Suppressor macrophage (primary cell): ENCODE measurements at places on chromosomes 7 and 10.

DNA sequence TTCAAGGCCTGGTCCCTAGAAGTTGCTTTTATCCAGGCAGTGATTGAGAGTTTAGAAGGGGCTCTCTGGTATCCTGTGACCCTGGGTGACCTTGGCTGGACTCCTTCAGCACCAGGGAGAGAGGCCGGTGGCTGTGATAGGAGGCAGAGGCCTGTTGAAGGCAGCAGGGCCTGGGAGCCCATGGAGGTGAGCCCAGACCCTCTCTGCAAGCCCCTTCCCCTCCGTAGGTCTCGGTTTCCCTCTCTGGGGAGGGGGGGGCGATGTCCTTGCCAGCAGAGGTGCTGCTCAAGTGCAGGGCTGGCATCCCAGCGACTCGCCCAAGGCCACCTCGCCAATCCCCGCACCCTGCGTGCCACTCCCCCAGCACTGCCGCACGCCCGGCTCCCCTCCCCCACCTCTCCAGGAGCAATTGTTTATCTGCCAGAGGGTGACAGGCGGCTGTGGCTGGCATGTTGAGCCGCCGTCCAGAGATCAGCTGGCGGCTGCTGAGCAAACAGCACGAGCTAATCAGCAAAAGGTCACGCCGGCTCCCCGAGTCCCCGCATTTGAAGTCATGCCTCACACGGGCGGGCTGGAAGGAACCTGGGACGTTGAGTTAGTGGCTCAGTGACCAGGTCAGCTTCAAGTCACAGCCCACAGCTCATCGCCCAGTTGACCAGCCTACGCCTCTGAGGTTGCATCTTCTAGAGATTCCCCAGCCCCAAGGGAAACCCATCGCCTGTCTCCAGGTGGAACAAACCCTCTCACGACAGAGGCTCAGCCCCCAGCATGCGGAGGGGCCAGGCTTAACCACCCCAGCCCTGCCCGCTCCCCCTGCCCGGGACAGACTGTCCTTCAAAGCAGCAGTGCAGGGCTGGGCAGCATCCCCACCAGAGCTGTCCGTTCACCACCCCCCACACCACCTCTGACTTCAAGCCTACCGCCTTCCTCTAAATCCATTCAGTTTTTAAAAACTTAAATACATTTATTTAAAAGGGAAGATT is 43.7 kb downstream of the ELFN1 start:
- DNase-seq: peak; percentile 26

DNA sequence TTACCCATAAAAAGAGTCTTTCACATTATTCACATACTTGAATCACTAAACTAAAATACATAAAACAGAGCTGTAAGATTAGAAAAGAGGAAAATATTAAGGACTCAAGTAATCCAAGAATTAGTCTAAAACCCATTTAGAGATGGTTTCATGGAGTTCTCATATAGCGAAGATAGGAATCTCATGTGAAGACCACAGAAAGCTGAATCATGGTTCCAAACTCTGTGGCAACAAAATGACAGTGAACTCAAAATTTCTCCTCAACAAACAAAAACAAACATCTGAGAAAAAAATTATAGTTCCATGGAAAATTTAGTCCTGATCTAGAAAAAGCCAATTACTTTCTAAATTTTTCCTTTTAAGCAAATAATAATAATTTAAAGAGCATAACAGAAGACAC is 34.6 kb downstream of the BAZ1B start:
- no peak for DNase-seq

GRCh38 chr7:150738591-150739001 is 1.4 kb downstream of the GIMAP5 start:
- no peak for DNase-seq

GRCh38 chr7:151566897-151567320 is 47.2 kb upstream of the RHEB start:
- peak; percentile 52 for DNase-seq

- DNase-seq: peak; percentile 62
Measured at GRCh38 chr7:2403718-2404648, 572 bp downstream of the CHST12 start.

DNA sequence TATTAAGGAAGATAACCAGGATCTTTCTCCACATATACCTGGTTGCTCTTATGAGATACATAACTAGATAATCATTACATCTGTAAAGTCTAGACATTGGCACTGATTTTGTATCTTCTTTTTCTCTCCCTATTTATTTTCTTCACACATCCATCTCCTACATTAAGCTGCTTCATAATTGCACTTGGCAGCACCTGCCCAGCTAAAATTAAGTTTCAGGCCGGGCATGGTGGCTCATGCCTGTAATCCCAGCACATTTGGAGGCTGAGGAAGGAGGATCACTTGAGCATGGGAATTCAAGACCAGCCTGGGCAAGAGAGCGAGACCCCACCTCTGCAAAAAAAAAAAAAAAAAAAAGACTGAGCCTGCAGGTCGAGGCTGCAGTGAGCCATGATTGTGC is 22.3 kb upstream of the AKR1B1 start:
- DNase-seq: no peak

DNA sequence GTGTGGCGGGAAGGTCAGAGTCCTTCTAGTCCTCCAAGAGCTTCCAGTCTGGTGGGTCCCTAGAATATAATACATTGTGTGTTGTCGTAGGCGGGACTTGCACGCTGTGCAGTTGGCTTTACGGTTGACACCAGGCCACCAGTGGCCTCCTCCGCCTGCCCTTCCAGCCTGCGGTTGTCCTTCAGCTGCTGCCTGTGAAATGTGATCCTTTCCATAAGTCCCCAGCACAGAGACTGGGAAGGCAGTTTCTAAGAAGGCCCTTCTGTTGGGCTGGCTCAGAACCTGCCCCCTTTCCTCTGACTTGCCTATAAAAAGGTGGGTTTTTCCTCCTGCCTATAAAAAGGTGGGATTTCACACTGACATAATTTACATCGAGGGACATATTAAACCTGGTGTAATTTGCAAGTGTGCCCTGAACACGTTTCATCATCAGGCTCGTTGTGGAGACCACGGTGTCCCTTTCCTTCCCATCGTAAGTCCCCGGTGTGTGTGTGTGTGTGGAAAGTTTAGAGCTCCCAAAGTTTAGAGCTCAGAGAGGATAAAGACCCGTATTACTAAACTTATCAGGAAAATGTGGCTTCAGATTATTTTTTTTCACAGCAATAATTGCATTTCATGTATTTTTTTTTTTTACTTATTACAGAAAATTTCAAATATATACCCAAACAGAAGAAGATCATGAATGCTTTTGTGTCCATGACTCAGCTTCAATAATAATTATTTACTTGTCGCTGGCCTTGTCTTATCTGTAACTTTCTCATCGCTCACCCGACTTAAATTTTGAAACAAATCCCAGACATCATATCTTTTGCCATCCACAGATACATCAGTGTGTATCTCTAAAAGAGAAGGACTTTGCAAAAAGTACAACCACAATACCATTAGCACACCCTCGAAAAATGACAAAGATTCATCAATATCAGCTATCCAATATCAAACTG is 45.1 kb downstream of the CUX1 start:
- DNase-seq: no peak

DNA sequence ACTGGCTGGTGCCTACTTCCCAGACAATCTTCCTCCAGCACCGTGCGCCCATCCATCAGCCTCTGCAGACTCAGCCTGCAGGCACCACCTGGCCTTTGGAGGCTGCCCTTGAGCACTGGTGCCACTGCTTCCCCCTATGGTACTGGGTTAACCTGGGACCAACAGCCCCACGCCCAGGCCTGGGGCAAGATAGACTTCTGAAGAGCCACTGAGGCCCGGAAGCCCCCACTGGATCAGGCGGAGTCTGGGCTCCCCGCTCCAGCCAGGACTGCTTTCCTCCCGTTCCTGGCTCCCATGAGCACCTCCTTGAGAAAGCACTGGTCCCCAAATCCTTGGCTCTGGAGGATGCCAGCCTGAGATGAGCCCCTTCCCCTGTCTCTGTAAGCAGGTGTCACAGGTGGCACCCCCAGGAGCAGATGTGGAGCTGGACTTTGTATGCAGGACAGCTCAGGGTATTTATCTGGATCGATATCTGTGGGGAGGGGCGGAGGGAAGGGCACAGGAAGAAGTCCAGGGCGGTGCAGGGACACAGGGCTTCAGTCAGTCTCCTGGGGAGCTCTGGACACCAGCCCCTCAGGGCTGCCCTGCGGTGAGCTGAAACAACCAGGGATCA is 206.5 kb upstream of the PPP2R2D start:
- no peak for DNase-seq

DNA sequence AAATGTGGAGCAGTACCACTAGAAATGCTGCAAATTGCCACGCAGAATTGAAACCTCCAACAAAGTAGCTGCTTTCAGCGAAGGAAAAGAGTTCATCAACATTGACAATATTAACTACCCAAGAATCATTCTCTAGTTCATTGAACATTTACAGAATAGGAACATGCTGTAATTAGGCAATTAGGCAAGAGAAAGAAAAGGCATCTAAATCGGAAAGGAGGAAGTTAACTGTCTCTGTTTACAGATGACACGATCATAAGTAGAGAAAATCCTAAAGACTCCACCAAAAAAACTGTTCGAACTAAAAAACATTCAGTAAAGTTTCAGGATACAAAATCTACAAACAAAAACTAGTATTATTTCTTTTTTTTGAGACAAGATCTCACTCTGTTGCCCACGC is 8.9 kb upstream of the PKD1L1 start:
- DNase-seq: peak; percentile 54

DNA sequence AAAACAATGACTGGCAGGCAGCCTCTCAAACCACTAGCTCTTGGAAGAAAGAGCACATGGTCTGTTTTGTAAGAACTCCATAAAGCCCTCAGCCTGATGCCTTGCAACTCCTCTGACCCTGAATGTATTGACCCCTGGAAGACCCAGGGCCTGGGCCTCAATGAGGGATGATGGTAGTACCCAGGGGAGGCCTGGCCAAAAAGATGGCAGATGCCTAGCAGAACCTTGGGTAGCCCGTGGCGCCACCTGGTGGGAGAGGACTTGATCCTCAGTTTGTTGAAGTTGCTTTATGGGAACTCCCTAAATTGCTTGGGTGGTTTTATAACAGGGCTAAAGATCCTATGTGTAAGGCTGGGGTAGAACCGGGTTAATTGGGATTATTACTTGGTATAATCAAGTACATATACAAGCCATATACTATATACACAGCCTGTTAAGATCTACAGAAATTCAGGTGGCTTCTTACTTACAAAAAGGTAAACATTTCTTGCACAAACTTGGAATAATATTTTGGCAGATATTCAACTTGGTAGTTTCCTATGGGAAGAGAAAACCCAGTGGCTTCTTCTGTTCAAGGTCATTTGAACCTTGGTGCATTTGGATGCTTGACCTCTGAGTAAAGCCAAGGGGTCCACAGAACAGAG is 95.8 kb upstream of the CACUL1 start:
- peak; percentile 85 for DNase-seq

- DNase-seq: no peak
Measured at GRCh38 chr7:66198956-66199355, 6.2 kb upstream of the TPST1 start.

- DNase-seq: no peak
Measured at GRCh38 chr7:157037028-157037427, 26.6 kb upstream of the MNX1 start.

GRCh38 chr7:7996568-7996967 is 28.0 kb downstream of the GLCCI1 start:
- no peak for DNase-seq

DNA sequence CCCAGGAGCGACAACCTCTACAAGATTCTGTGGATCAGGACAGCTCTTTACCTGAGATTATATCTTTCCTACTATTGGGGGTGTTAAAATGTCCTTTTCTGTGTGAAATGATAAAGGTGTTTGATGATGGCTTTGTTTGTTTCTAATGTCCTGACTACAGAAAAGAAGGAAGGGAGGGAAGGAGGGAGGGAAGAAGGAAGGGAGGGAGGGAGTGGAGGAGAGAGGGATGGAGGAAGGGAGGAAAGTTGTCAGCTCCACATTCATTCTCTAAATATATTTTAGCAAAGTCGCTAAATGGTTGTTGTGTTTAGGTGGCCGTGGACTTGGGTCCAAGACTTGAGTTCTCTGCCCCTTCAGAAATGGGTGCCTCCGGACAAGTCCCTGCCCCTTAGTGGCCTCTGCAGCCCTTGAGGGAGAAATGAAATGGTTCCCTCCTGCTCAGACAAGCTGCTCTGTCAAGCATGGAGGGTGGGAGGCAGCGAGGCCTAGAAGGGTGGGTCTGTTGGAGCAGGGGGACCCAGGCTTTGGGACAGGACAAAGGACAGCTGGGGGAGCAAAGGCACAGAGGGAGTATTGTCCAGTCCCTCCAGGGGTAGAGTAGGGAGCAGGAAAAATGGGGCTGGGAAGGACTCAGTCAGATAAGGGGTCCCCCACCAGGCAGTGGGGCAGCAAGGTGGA is 4.4 kb downstream of the RGS10 start:
- no peak for DNase-seq

DNA sequence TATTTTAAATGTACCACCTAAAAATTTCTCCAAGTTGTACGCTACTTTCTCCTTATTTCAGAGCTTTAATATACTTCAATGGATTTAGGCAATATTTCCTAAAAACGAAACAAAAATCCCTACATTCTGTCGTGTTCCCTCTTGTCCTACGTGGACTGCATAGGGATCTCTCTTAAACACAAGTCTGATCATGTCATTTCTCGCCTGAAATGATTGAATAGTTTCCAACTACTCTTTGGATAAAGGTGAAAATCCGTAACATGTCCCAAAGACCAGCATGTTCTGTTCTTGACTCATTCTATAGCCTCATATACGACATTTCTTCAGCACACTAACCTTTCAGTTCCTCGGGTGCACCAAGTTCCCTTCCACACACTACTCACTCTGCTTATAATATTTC is 17.7 kb upstream of the TPK1 start:
- no peak for DNase-seq

DNA sequence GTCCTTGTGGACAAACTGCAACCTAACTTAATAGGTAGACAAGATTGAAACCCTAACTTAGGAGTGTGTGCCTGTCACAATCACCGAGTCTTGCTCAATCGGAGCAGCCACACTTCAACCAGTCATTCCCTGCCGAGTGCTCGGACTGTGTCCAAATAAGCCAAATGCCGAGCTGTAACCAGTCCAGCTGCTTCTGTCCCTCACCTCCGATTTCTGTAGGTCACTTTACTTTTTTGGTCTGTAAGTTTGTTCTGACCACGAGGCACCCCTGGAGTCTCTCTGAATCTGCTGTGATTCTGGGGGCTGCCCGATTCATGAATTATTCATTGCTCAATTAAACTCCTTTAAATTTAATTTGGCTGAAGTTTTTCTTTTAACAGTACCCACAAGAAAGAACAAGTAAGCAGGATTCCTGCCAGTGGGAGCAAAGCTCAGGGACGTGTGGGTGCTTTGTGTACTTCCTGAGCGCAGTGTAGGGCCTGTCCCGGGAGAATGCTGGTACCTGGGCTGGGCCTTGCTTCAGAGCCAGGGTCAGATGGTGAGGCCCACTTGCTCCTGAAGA is 140.1 kb downstream of the ACTR3B start:
- no peak for DNase-seq

DNA sequence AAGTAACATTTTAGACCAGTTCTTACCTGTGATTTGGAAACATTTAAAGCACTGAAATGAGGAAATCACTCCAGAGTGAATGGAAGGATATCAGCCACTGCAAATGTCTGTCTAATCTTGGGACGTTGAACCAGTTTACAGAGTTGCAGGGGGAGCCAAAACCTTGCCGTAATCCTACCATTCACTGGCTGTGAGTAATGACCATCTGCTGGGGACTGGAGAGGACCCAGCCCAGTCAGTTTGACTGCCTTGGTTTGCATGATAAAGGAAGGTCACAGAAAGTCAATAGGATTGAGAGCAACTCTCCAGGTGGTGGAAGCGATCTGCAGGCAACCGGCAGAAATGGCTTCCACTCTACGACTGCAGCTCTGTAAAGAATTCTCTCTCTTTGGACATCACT is 167.2 kb downstream of the AKR1D1 start:
- no peak for DNase-seq

GRCh38 chr10:102579328-102579727 is 65.0 kb upstream of the TRIM8 start:
- DNase-seq: peak; percentile 66
